Islet precursor cell (in vitro differentiated cells): ENCODE measurements at places on chromosomes 6 and 20.
A peak's percentile ranks its signal among the peaks of the same experiment; 100 is the strongest.

DNA sequence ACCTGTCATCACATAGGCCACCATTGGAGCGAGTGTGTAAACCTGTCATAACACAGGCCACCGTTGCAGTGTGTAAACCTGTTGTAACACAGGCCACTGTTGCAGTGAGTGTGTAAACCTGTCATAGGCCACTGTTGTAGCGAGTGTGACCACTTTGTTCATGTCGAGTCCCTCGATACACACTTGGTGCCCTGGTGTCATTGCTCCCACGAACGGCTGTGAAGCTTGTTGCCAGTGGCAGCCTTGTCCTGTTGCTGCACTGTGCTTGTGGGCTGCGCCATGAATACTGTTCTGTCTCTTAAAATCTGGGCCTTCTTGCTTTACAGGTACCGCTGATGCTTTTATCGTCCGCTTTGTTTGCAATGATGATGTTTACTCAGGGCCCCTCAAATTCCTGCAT lies 61.4 kb upstream of the SLC22A1 start:
- peak; percentile 27 for DNase-seq

DNA sequence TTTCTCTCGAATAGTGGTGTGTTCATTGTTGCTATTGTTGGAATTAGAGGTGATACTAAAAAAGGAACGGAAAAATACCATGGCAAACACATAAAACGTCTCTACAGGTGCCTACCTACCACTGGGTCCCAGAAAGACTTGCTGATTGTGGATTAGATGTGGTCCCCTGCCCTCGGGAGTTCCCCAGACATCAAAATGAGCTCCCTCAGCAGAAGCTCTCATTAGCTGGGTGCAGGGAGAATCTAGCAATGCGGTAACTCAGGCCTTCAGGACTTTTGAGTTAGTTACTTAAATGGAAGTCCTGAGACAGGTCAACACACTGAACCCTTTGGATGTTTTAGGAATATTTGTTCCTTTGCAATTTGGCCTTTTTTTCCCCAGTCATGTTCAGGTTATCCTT lies 6.1 kb downstream of the IRF4 start:
- no peak for DNase-seq

GRCh38 chr6:101294051-101294638 lies 99.4 kb upstream of the GRIK2 start:
- DNase-seq, result no peak

DNA sequence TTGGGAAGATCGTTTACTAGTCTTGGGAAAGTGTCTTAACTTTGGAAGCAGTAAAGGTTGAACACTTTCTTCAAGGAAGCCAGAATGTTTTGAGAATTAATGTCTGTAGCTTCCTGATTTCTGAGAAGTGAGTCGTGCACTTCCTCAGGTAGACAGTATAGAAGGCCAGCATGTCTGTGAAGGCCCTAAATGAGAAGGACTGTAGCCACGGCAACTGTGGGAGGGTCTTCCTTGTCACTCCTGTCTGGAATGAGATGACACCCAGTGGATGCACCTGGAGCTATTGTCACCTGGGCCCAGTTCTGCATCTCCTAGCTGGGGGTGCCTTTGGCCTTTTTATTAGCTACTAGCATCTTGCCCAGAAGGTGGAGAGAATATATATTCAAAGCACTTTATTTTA lies 8.8 kb downstream of the STX16 start:
- DNase-seq, result peak; percentile 75

GRCh38 chr6:130632277-130632676 lies 194.9 kb upstream of the SMLR1 start:
- no peak for DNase-seq

DNA sequence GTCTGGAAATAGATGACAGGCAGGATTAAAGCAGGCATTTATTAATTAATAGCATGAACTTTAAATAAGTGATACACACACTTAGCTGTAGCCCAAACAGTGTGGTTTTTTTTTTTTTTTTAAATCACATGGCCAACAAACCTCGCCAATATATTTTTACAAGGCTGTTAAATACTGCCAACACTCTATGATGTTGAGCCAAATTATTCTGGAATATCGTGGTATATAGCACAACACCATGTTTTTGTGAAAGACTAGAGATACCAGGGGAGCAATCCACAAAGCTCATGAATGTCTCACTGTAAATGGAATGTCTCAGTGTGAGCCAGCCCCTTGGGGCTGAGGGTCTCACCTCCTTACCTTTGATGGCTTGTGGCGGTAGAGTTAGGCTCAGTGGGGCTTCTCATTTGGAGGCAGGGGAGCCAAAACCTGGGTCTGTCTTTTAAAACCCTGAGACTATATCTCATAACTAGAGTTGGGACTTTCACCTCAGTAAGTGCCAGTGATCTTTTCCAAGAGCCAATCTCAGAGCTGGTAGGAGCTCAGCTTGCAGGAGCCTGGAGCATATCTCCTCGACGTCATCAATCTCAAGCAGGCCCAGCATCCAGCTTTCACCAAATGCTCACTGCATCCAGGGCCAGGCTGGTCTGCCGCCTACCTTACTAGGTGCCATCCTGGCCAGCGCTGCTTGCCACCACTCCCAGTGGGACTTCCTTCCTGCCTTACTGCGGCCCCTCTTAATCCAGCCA lies 78.5 kb upstream of the FAM184A start:
- no peak for DNase-seq
